C1 segment of cervical spinal cord (tissue), 14 donors: ENCODE measurements at places on chromosomes 13 and 19.

DNA sequence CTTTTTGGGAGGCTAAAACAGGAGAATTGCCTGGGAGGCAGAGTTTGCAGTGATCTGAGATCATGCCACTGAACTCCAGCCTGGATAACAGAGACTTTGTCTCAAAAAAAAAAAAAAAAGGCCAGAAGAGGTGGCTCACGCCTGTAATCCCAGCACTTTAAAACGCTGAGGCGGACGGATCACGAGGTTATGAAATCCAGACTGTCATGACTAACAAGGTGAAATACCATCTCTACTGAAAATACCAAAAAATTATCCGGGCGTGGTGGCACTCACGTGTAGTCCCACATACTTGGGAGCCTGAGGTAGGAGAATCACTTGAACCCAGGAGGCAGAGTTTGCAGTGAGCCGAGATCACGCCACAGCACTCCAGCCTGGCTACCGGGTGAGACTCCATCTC lies 39.9 kb downstream of the ZNF611 start:
- DNase-seq: no peak

- DNase-seq: no peak
Measured at GRCh38 chr13:21118180-21118579, 56.8 kb upstream of the LATS2 start.

GRCh38 chr13:36706755-36707154 lies 32.9 kb downstream of the SERTM1 start:
- no peak for DNase-seq

DNA sequence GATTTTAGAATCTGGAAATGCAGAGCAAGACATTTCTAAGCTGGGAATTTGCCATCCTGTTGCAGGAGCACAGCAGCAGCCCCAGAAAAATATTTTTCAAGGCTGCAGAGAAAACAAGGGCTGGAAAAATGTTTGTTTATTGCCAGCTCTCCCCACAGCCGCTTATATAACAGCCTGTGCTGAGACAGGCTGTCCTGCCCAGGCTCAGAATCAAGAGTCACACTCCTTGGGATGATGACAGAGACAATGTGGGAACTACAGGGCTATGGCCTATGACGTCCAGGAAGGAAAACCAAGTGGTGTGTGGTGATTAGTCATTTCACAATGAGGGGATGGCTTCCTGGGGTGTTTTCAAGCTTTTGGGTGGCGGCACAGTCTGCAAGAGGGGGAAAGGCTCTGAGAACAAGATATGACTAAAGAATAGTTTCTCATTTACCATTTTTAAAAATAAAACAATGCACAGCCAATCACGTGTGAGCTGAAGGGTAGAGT lies 136.3 kb upstream of the SERP2 start:
- peak; percentile 72 for DNase-seq

DNA sequence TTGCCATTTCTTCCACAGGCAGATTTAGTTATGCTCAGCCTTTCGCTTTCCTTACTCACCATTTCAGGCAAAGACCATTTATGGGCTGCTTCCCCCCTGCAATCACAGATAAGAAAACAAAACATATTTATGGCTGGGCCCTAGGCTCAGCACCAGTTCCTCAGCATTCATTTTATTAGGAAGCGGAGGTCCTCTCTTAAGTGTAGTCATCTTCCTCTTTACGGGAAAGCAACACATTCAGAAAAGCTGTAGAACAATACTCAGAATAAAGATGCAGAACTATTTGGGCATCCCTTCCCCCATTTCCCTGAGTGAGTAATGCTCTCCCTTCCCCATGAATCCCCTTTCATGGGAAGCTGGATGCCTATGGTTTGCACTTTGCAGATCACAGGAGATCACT lies 27.9 kb downstream of the FLT1 start:
- DNase-seq: no peak

DNA sequence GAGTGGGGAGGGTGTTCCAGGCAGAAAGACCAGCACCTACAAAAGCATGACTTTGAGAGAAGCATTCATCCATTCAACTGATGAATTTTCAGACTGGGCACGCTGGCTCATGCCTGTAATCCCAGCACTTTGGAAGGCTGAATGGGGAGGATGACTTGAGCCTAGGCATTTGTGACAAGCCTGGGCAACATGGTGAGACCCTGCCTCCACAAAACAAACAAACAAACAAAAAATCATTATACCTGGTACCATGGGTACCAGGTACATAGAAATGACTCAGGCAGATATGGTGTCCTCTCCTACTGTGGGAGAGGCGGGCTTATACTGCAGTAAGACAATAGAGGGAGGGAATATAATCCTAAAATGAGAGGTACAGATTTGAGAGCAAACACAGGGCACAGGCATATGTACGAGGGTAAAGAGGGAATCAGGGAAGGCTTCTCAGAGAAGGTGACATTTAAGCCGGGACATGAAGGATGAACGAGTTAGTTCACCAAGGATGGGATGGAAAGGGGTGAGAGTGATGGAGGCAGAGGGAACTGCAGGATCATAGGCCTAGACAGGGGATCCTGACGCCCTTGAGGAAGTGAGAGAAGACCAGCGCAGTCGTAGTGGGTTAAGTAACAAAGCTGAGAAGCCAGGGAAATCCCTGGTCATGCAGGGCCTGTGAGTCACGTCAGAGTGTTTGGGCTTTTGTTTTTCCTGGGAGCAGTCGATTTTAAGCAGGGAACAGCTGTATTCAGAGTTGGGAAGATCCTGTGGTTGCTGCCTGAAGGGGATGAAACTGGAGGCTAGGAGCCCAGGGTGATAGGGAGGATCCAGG lies 2.9 kb downstream of the CYP2S1 start:
- no peak for DNase-seq

DNA sequence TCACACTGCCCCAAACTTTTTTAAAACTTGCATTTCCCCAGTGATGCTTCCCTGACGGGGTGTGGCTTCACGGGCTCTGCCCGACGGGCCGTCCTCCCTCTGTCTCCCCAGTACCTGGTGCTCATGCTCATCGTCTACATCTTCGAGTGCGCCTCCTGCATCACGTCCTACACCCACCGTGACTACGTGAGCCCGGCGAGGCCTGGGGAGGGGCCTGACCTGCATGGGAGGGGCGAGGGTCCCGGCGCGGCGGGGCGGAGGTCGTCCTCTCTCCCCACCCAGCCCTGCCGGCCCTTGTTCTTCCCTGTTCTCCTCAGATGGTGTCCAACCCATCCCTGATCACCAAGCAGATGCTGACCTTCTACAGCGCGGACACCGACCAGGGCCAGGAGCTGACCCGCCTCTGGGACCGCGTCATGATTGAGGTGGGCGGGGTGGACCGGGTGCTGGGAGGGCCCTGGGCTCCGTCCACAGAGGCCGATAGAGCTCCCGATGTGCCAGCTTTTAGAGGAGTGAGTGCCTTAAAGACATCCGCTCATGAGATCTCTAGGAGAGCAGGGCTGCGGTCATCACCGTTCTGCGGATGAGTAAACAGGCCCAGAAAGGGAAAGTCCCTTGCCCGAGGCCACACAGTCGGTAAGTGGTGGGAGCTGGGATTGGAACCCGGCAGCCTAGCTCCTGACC lies 6.9 kb downstream of the UPK1A start:
- no peak for DNase-seq

DNA sequence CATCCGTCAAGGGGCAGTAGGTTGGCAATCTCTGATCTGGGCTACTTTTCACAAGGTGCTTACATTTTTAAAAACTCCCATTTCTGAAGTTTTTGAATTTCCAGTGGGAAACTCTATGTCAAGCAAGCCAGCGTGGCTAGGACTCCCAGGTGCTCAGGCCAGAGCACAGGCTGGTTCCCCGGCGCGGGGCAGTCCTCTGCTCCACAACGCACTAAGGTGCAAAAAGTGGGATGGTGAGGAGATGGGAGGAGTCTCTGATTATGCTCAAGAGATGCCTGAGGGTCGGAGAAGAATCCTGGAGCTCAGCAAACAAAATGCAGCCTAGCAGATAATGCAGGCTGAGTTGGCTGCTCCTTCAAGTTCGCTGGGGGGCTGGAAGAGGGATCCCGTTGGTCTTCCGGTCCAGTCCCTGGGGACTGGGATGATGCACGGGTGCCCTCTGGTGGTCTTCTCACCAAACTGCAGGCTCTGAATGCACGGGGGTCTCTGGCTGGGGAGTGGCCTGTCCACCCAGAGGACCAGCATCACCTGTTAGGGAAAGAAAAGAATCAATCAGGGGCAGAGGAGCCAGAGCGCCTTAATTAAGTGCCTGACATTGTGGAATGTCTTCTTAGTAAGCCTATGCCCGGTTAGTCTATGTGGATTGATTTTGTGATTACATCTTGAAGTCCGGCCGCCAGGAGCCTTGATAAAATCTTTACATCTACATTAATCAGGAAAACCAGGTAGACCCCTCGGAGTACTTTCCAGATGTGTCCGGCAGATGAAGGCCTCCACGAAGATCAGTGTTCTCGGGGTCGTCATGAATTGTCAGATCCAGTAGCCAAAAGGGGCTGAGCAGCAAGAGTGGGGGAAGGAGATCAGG lies 244.4 kb upstream of the MAB21L1 start:
- peak; percentile 11 for DNase-seq

GRCh38 chr13:34144142-34144541 lies 326.2 kb downstream of the RFC3 start:
- DNase-seq: no peak

GRCh38 chr19:1248786-1249297 lies 459 bp downstream of the MIDN start:
- DNase-seq: peak; percentile 76

DNA sequence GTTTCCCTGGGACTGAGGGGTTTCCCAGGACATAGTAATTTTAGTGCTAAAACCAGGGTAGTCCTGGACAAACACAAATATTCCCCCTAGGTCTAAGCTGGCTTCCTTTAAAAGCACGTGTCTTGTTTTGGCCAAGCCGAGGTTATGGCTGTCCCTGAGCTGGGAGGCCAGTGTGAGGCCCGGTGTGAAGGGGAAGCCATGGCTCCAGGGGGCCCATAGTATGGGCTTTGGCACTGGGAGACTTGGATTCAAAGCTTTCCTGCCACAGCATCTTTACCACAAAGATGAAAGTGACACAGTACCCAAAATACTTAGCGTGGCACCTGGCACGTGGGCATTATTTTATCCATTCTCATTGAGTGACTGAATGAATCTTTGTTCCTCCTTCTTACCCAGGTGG lies 345.2 kb downstream of the ZNF536 start:
- DNase-seq: no peak

- no peak for DNase-seq
Measured at GRCh38 chr19:36149673-36150406, 2.4 kb downstream of the COX7A1 start.

GRCh38 chr19:51421229-51422052 lies 4.0 kb upstream of the SIGLEC10 start:
- DNase-seq: no peak

- DNase-seq: no peak
Measured at GRCh38 chr19:18291019-18291524, 9.7 kb upstream of the JUND start.

GRCh38 chr13:46320821-46321220 lies 66.2 kb downstream of the RUBCNL start:
- no peak for DNase-seq

DNA sequence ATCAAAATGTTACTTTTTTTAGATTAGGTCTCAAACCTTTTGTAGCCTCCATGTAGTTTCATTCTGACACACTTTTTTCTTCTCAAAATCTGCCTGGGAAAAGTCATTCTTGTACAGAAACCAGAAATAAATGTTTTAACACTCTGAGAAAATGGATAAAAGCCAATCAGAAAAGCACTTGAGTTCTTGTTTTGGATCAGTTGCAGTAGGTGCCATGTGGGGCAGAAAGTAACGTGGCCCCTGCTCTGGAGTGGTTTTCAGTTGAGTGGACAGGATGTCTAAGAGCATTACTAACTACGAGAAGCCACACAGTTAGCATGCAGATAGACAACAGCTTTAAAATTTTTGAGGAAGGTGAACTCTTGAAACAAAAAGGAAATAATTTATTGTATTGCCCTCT lies 19.1 kb downstream of the GPR183 start:
- DNase-seq: no peak

- peak; percentile 56 for DNase-seq
Measured at GRCh38 chr19:14116918-14117578, 514 bp downstream of the PRKACA start.

DNA sequence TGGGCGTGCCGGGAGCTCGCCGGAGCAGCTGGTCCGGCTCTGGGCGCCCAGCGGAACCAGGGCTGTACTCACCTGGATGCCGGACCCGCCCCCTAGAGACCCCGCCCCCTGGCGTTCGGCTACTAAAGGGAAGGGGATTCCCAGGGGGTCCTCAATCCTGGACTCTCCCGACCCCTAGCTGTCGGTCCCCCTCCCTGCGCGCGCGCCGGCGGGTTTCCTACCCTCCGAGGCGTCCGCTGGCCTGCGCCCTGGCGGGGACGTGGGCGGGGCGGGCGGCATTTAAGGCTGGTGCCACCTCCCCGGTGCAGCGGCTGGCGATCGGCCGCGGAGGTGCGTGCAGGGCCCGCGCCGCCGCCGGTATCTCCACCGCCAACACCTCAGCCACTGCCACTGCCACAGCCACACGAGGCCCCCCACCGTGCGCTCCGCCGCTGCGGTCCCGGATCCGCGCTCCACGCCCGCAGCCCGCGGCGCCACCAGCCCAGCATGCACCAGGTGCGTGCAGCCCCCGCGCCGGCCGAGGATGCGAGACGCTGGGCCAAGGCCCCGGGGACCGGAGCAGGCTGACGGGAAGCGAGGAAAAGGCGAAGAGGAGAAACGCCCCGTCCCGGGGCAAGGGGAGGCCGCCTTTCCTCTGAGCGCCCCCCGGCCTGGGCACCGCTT lies at the start of gene ATP12A:
TSS of gene ATP12A (plus strand) at position 151 of the 663 bp plus-strand sequence. CDS start at position 487, 336 bp downstream.
- no peak for DNase-seq

GRCh38 chr13:110328573-110328972 lies 21.5 kb downstream of the COL4A2 start:
- no peak for DNase-seq

DNA sequence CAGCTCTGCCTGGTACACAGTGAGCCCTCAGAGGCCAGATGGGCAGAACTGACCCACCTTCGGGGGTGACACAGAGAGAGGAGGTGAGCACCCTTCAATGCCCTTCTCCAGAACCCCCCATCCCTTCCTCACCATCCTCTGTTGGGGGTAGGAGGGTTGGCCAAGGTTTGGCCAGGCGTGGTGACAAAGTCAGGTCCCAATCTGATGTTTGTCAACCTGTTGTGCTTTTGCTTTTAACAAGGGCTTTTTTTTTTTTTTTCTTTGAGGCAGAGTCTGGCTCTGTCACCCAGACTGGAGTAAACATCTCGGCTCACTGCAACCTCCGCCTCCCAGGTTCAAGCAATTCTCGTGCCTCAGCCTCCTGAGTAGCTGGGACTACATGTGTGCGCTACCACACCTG lies 7.3 kb downstream of the PTGIR start:
- no peak for DNase-seq
